T-cell (primary cell): ENCODE measurements at places on chromosomes 12 and 14.

DNA sequence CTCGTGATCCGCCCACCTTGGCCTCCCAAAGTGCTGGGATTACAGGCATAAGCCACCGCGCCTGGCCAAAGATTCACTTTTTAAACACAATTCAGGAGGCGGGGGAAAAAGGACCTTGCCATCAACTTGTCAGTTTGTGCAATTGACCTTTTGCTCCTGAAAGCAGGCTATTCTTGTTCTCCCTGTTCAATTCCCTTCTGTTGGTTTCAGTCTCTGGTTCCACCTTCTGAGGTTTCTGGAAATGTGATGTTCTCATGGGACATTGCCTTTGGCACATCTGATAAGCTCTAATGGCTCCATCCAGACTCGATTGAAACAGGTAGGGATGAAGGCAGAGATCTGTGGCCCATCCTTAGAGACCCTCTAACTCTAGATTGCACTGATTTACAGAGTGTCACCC is 17.9 kb upstream of the CCDC85C start:
- no peak overlapping the region for H3K4me3 ChIP-seq
- H3K4me1 ChIP-seq: peaks cover 11% of the 10 kb centered on the region
- no peak for DNase-seq
- H3K27me3 ChIP-seq: peaks cover 90% of the 10 kb centered on the region

DNA sequence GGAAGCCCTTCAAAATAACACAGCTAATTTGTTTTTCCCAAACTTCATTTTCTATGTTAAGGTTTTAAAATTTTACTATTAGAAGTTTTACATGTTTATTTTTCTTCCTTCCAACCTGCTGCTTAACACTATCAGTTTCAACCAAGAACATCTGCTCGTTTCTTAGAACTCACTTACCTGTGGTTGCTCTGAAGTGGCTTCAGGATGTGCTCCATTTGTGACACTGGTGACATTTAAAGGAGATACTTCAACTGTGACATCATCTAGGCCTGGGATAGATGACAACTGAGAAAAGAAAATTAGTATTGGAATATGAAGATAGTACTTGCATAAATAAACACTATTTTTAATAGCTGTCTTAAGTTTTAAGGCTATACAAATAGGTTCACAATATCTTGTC is 17.9 kb downstream of the WASHC3 start:
- no peak overlapping the region for H3K4me3 ChIP-seq
- H3K36me3 ChIP-seq: peaks cover 47% of the 10 kb centered on the region
- no peak overlapping the region for H3K27ac ChIP-seq
- H3K4me1 ChIP-seq: peaks cover 5% of the 10 kb centered on the region
- peak; percentile 9 for DNase-seq
- H3K27me3 ChIP-seq: no peaks in the 10 kb centered on the region

- H3K4me1 ChIP-seq: peaks cover 4% of the 10 kb centered on the region
- DNase-seq: no peak
- H3K4me3 ChIP-seq: no peak overlapping the region
- H3K36me3 ChIP-seq: no peaks in the 10 kb centered on the region
- H3K27me3 ChIP-seq: no peaks in the 10 kb centered on the region
Measured at GRCh38 chr14:103619057-103619456, 10.0 kb upstream of the KLC1 start.

DNA sequence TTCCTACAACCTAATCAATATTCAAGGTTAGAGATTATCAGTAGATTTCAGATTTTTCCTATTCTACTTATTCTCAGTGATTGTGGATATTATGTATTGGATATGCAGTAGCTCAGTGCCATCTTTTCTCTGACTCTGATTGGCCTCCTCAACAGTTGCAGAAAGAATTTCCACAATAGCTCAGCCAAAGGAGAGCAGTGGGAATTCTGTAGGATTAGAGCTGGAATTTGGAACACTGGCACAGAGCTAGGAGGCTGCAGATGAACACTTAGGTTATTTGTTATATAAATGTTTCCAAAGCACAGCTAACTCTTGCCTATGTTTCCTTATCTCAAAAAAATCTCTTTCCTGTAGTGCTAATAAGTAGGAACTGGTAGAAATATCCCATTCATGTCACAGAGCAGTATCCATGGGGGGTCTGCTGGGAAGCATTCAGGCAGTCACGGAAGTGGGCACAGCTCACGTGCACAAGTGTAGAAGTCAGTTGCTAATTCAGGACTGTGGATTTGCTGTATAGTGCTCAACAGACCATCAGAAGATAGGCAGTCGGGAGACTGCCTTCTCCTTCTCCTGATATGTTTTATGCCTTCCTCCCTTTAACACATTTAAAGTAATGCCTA is 116.2 kb upstream of the TMEM260 start:
- peaks cover 3% of the 10 kb centered on the region for H3K27me3 ChIP-seq
- H3K4me3 ChIP-seq: no peak overlapping the region
- H3K36me3 ChIP-seq: no peaks in the 10 kb centered on the region
- H3K4me1 ChIP-seq: no peaks in the 10 kb centered on the region
- DNase-seq: no peak

DNA sequence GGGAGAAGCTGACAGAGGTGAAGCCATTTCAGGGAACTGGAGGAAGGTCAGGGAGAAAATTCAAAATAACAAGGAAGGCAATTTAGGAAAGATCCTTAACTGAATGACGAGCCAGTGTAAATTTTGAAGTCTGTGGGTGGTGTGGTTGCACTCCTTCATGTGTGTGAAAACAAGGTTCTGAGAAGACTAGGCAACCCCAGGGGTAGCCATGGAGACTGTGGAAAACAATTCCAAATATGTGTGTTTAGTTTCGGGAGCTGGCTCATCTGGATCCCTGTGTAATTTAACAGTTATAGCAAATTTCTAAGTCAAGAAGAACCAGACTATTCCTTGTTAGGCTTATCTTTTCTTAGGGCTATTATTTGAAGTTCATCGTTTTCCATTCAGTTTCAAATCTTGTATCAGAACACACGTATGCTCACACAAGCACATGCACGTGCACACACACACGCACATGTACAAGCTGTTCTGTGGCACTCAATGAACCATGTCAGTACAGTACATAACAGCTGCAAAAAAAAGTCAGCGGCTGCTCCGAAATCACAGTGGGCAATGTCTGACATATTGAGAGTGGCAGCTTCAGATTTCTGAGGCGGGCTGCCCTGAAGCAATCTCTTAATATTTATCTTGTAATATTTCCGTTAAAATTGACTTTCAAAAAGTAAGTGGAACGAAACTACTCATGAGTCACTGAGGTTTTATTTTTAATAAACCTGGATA is 411.2 kb downstream of the AEBP2 start:
- H3K27me3 ChIP-seq: no peaks in the 10 kb centered on the region
- DNase-seq: no peak
- no peak overlapping the region for H3K27ac ChIP-seq
- H3K4me1 ChIP-seq: no peaks in the 10 kb centered on the region

DNA sequence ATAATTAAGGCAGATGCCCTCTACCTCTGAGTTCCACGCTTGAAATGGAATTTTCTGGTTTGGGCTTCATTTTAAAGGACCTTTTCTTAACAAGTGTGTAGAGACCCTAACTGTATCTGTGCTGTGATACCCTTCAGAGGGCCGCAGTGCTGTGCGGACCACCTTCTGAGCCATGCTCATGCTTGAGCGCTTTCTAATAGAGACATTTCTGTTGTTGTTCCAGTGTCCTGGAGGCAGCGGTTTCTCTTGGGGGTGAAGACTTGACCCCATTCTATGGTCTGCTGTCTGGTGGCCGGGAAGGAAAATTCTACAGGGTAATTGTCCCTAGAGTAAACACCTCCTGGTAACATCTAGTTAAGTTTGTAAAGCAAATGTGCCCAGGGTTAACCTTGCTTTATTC is 46.7 kb upstream of the BCL7A start:
- DNase-seq: no peak
- no peak overlapping the region for H3K27ac ChIP-seq
- no peaks in the 10 kb centered on the region for H3K4me1 ChIP-seq
- H3K4me3 ChIP-seq: no peak overlapping the region
- no peaks in the 10 kb centered on the region for H3K27me3 ChIP-seq
- H3K36me3 ChIP-seq: no peaks in the 10 kb centered on the region

DNA sequence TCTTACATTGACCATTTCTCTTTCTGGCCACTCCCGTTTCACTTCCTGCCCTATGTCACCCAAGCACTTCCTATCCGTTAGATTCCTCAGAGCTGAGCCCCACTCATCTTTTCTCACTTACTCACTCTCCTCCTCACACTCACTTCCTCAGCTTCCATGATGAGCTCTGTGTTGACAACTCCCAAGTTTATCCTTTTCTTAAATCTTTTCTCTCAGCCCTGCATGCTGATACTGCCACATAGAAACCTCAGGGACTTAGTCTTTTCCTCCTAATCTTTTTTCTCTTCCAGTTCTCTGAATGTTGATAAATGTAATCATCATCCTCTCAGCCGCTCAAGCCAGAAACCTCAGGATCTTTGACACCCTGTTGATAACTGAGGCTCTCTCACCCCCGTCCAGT is 99.6 kb downstream of the ANO6 start:
- no peak overlapping the region for H3K4me3 ChIP-seq
- H3K36me3 ChIP-seq: peaks cover 7% of the 10 kb centered on the region

- H3K36me3 ChIP-seq: no peaks in the 10 kb centered on the region
- H3K4me3 ChIP-seq: no peak overlapping the region
- DNase-seq: no peak
- peaks cover 12% of the 10 kb centered on the region for H3K4me1 ChIP-seq
- H3K27me3 ChIP-seq: no peaks in the 10 kb centered on the region
- no peak overlapping the region for H3K27ac ChIP-seq
Measured at GRCh38 chr14:90755661-90756304, 60.4 kb downstream of the TTC7B start.

- H3K36me3 ChIP-seq: no peaks in the 10 kb centered on the region
- no peak overlapping the region for H3K4me3 ChIP-seq
- H3K27ac ChIP-seq: no peak overlapping the region
- no peaks in the 10 kb centered on the region for H3K27me3 ChIP-seq
Measured at GRCh38 chr14:89826596-89826995, 127.9 kb downstream of the EFCAB11 start.

GRCh38 chr14:35940291-35940690 is 114.2 kb downstream of the BRMS1L start:
- no peaks in the 10 kb centered on the region for H3K36me3 ChIP-seq
- H3K4me1 ChIP-seq: no peaks in the 10 kb centered on the region
- DNase-seq: no peak
- no peaks in the 10 kb centered on the region for H3K27me3 ChIP-seq
- no peak overlapping the region for H3K27ac ChIP-seq

- DNase-seq: no peak
- H3K4me1 ChIP-seq: no peaks in the 10 kb centered on the region
- H3K36me3 ChIP-seq: no peaks in the 10 kb centered on the region
- no peak overlapping the region for H3K4me3 ChIP-seq
- H3K27ac ChIP-seq: no peak overlapping the region
- H3K27me3 ChIP-seq: no peaks in the 10 kb centered on the region
Measured at GRCh38 chr14:58772116-58772515, 134.4 kb downstream of the DACT1 start.

DNA sequence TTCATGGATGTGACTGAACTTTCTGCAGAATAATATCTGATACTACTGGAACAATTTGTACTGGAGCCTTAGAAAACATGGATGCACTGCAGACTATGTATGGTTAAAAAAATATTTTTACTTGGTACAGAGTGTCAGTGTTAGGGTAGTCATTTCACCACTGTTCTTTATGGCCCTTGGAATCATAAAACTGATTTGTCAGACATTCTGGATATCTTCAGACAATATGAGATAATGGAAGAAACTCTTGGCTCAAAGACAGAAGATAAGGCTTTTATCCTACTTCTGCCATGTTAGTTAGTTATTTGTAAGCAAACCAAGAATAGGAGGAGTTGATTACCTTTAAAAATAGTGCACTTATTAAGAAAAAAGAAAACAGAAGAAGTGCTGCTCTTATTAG is 209.4 kb downstream of the LRIG3 start:
- no peaks in the 10 kb centered on the region for H3K27me3 ChIP-seq
- H3K27ac ChIP-seq: no peak overlapping the region
- no peak for DNase-seq
- no peak overlapping the region for H3K4me3 ChIP-seq

- H3K4me3 ChIP-seq: no peak overlapping the region
- H3K27me3 ChIP-seq: peaks cover 5% of the 10 kb centered on the region
- no peaks in the 10 kb centered on the region for H3K36me3 ChIP-seq
- DNase-seq: no peak
- H3K27ac ChIP-seq: no peak overlapping the region
Measured at GRCh38 chr12:49301760-49302159, 6.8 kb downstream of the PRPH start.

GRCh38 chr14:105065280-105066228 is at the start of gene GPR132:
Gene GPR132, minus strand, starts transcription at chr14:105065430. Its CDS starts 10,010 bp downstream, at chr14:105055420.
- peaks cover 99% of the 10 kb centered on the region for H3K4me1 ChIP-seq
- no peaks in the 10 kb centered on the region for H3K36me3 ChIP-seq
- H3K4me3 ChIP-seq: peak within 1 kb of the TSS; percentile 90
- no peaks in the 10 kb centered on the region for H3K27me3 ChIP-seq
- peak; percentile 91 for DNase-seq
- H3K27ac ChIP-seq: peak within 1 kb of the TSS; percentile 96

- no peaks in the 10 kb centered on the region for H3K36me3 ChIP-seq
- no peaks in the 10 kb centered on the region for H3K27me3 ChIP-seq
- H3K4me1 ChIP-seq: peaks cover 21% of the 10 kb centered on the region
- no peak for DNase-seq
Measured at GRCh38 chr12:111596985-111597830, 1.9 kb downstream of the ATXN2 start.

DNA sequence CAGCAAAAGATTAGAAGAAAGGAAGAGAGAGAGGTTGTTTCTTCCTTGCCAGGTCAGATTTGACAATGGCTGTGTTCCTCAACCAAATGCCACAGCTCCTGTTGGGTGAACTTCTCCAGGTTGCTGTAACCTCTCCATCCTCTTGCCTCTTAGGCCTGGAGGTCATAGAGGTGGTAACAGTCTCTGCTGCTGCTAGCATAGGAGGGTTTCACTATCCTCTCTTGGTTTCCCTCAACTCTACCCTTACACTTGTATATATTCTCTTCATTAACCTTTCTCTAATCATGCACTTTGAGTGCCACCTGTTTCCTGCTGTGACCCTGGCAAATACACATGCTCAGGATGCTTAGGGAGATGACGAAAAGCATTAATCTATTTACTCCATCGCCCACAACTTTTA is 67.7 kb upstream of the HIF1A start:
- H3K27me3 ChIP-seq: no peaks in the 10 kb centered on the region
- no peak for DNase-seq
- no peak overlapping the region for H3K4me3 ChIP-seq
- no peaks in the 10 kb centered on the region for H3K4me1 ChIP-seq
- H3K27ac ChIP-seq: no peak overlapping the region
- H3K36me3 ChIP-seq: no peaks in the 10 kb centered on the region

- H3K36me3 ChIP-seq: no peaks in the 10 kb centered on the region
- H3K27me3 ChIP-seq: no peaks in the 10 kb centered on the region
- H3K4me3 ChIP-seq: no peak overlapping the region
- DNase-seq: no peak
- H3K4me1 ChIP-seq: peaks cover 17% of the 10 kb centered on the region
Measured at GRCh38 chr14:65302571-65303189, 109.8 kb upstream of the FUT8 start.

GRCh38 chr14:101518611-101519473 is 42.5 kb upstream of the DIO3 start:
- H3K4me1 ChIP-seq: no peaks in the 10 kb centered on the region
- DNase-seq: no peak
- H3K4me3 ChIP-seq: no peak overlapping the region
- H3K36me3 ChIP-seq: no peaks in the 10 kb centered on the region
